ENCODE measurements at places on chromosomes 4 and X.

- no peak for DNase-seq
Observed at GRCh38 chrX:92232182-92232581, 453.0 kb downstream of the PCDH11X start.

- no peak for DNase-seq
Observed at GRCh38 chr4:6474053-6474568, 1.7 kb upstream of the PPP2R2C start.

GRCh38 chrX:38654302-38654701 is 93.0 kb downstream of the TSPAN7 start:
- no peak for DNase-seq

GRCh38 chr4:23999714-24000469 is 110.0 kb upstream of the PPARGC1A start:
- no peak for DNase-seq

GRCh38 chr4:68658672-68659071 is 11.8 kb downstream of the UGT2B15 start:
- no peak for DNase-seq

DNA sequence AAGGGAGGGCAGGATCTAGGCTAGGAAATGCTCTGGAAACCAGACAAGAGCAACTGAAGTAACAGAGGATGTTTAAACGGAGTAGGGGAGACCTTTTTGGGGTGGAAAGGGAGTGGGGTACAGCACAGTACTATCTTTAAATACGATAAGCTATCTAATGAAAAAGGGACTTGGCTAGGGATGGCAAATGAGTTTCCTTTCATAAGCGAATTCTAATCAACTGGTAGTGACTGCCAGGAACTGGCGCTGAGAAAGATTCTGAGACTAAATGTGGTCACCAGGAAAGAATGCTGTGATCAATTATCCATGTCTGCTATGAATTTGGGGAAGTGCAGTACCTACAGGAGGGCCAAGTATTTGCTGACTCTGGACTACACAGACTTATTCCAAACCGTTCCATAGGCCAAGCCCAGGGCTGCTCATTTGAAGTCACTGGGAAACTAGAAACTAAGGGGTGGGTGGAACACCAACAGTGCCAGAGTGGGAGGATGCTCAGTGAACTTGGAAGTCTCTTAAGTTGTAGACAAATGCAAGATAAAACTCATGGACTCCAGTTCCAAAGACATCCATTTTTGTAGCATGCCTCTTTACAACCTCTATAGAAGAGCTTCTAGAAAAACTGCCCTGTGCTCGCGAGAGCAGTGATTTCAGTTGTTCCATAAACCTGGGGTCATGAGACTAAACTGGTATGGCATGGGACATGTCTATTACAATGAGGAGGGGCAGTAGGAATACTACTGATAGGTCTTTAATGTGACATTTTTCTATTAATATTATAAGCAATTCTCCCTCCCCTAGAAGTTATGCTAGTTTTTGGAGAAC is 2.0 kb downstream of the TRAPPC2 start:
- DNase-seq, result no peak

- no peak for DNase-seq
Observed at GRCh38 chrX:88982933-88983332, 235.9 kb downstream of the CPXCR1 start.

- DNase-seq, result no peak
Observed at GRCh38 chrX:68415316-68415715, 18.0 kb downstream of the OPHN1 start.

DNA sequence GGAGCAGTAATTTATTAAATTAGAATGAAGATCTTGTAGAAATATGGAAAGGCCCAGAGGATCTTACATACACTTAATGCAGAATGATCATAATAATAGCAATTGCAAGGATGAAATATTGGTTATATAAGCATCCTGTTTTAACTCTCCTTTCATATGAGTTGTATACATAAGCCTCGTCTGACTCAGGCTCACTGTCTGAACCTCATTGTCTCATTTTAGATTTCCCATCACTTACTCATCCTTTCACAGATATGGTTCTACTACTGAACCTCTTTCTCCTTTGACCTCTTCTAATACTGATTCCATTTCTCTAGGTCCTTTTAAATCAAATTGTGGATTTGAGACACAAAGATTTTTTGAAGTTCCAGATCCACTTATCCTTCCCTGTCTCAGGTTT is 277.3 kb upstream of the TRPC5 start:
- DNase-seq, result no peak

DNA sequence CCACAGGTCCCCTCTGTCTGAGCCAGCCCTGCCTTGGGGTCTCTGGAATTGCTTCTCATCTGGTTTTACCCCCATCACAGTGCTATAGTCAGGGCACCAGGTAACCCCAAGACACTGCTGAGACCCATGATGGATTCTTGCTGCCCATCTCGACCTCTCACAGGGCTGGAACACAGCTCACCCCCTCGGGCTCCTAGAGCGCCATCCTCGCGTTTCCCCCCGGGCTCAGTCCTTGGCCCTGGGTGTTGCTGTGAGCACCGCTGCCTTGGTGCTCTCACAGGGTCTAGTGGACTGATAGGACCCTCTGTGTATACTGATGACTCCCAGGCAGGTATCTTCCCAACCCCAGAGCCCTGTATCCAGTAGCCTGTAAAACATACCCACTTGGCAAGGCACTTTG is 8.8 kb downstream of the MAEA start:
- no peak for DNase-seq

DNA sequence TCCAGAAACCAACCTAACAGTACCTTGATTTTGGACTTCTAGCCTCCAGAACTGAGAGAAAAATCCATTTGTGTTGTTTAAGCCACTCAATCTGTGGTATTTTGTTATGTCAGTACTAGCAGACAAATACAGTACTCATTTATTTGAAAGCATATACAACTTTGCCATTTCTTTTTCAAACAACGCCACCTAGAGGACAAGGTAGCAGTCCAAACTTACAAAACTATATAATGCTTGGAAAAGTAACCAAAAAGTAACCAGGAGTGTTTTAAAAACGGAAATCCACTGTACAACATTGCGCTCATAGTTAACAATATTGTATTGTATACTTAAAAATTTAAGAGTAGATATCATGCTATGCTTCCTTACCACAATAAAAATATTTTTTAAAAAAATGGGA is 37.0 kb upstream of the FGF13 start:
- DNase-seq, result no peak

DNA sequence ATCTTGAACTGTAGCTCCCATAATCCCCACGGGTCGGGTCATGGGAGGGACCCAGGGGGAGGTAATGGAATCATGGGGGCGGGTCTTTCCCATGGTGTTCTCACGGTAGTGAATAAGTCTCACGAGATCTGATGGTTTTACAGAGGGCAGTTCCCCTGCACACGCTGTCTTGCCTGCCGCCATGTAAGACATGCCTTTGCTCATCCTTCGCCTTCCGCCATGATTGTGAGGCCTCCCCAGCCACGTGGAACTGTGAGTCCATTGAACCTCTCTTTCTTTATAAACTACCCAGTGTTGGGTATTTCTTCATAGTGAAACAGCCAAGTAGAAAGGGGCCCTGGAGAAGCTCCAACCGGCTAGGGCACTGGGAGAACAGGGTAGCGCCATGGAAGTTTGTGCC is 12.3 kb downstream of the CTAG1A start:
- no peak for DNase-seq

DNA sequence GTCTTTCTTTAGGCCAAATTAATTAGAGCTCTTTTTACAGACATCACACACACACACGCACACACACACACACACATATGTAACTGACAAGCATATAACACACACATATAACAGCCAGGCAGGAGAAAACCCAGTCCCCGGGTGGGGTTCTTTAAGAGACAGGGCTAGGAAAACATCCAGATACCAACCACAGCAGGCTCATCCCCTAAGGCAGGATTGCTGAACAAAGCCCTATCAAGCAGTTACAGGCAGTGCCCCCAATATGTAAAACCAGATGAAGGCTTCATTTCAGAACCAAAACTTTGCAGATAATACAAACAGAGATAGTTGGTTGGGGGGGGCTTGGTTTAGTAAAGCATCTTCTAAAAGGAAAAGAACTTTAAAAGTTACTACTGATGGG is 18.0 kb upstream of the FAM47E start:
- no peak for DNase-seq

DNA sequence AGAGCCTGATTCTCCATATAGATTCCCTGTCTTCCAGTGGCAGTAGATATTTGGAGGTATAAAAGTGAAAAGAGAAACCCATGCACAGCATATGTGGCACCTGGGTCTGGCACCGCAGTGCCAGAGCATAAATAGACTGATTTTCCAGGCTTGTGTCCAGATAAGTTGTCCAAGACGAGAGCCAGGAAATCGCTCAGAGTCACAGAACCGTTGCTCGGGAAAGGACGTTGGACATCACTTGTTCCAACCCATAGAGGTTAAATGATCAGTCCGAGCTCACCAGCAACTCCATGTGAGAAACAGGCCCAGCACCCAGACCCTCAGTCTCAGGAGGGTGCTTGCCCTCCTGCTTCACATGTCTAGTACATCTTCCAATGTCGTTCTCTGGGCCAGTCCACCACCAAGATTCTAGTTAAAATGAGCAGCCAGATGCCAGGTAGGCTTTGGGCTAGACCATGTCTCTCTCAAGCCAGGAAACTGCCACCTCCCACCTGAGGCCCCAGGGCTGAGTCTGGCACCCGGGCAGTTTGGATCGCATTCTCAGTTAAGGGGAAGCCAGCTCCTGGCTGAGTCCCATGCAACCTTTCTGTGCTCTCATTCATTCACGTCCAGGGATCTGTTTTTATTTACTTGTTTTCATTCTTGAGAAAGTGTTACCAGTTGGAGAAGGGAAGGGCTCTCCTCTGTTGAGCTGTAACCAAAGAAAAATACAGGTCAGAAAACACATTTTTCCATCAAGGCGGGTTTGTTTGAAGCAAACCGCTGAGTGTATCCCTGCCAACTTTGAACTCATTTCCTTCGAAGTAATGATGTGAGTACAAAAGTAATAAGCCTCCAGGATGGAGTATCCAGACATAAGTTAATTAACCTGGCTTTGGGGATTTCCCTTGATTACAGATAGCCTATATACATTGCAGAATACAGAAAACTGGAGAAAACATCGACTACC is 91.7 kb downstream of the PHOX2B start:
- no peak for DNase-seq

DNA sequence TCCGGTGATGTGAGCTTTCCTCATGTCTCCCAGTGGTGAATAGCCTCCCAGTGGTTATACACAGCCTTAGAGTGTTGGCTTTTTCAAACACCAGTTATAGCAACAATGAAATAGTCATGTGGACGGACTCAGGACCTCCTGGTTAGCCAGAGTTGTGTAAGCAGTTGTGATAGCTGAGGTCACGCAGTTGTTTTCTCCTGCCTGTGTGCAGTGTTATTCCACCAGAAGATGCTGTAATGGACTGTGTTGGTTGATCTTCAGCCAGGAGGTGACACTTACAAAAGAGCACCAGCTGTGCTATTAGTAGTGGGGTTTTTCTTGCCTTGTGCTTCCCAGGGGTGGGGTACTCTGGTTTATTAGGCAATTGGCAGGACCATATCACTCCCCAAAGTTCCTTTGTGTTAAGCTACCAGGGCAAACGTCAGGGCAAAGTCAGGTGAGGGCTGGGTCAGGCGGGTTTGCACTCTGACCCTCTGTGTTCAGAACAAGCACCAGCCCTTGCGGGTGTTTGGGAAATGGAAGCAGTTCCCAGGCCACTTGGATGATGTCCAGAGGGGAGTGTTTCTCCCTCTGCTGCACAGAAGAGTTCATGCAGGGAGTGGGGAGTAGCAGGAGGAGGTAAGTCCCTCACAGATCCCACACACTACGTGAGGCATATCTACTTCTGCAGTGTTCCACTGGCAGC is 252.6 kb downstream of the TMEM47 start:
- DNase-seq, result no peak

GRCh38 chr4:187390646-187391045 is 604.9 kb upstream of the ZFP42 start:
- no peak for DNase-seq

DNA sequence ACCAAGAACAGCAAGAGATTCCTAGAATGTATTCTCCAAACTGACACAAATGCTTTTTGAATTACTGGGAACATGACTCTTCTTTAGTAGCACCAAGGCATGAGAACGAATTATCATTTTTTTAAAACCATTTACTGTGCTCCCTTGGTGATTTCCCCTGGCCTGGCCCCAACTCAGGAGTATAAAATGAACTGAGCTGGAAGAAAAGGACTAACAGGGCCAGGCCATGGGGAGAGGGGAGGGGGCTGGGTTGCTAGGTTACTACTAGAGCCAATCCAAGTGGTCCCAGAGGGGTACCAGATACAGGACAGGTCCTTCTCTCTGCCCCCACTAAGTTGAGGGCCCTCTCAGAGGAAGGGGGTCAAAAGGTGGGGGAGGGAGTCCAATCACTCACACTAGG is 23.1 kb downstream of the SASH3 start:
- no peak for DNase-seq

GRCh38 chr4:88775529-88775928 is 77.9 kb upstream of the NAP1L5 start:
- DNase-seq, result no peak

DNA sequence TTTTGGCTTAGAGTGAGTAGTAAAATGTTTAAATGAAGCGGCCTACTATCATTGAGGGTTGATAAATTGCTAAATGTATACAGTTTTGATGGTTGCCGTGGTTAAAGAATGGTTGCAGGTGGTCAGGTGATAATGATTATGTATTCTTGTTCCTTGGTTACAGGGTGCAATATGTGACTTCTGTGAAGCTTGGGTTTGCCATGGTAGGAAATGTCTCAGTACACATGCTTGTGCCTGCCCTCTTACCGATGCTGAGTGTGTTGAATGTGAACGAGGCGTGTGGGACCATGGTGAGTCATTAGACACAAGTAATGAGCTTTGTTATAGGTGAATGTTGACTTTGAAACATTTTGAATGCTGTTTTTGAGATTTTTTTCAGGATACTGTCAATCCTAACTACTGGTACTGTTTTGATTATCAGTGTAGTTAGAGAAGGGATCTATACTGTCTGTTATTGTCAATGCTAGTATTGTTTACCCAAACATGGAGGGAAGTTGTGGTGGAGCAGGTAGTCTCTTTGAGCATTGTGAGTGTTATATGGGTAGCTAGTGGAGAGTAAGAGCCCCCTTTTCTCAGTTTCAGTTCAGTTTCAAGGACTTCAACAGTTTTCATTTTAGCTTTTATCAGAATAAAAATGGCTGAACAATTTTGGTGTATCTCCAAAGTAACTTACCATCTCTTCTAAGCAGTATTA is 8.9 kb downstream of the ZNF330 start:
- no peak for DNase-seq

- no peak for DNase-seq
Observed at GRCh38 chr4:127667116-127667515, 34.4 kb downstream of the INTU start.

DNA sequence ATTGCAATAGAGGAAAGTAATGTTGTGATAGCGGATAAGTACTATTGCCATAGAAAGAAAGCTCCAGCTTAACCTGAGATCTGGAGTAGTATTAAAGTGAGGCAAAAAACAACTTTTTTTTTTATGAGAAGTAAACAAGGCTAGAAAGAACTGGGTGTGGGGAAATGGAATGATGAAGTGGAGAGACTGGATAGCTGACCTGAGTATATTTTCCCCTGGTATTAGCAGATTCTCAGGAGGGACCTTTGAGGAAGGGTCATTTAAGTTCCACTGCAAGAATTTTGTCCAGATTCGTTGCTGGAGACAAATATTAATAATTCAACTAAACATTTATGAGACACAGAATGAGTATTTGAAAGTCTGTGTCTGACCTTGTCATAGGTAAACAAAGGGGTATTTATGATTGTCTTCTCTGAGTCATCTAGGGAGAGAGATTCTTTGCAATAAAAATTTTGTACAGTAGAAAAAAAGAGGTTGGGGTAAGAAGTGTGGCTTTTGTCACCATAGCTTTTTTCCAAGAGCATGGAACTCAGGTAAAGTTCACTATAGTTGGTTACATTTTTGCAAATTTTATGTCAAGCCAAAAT is 2095.9 kb downstream of the ARAP2 start:
- no peak for DNase-seq

Data from GOT3 (cell line).